ENCODE measurements at places on chromosomes 7 and 10.

GRCh38 chr7:100372256-100372655, 1.0 kb upstream of the PILRA start:
- DNase-seq: no peak

GRCh38 chr10:1485357-1485756, 252.0 kb downstream of the ADARB2 start:
- DNase-seq: no peak

DNA sequence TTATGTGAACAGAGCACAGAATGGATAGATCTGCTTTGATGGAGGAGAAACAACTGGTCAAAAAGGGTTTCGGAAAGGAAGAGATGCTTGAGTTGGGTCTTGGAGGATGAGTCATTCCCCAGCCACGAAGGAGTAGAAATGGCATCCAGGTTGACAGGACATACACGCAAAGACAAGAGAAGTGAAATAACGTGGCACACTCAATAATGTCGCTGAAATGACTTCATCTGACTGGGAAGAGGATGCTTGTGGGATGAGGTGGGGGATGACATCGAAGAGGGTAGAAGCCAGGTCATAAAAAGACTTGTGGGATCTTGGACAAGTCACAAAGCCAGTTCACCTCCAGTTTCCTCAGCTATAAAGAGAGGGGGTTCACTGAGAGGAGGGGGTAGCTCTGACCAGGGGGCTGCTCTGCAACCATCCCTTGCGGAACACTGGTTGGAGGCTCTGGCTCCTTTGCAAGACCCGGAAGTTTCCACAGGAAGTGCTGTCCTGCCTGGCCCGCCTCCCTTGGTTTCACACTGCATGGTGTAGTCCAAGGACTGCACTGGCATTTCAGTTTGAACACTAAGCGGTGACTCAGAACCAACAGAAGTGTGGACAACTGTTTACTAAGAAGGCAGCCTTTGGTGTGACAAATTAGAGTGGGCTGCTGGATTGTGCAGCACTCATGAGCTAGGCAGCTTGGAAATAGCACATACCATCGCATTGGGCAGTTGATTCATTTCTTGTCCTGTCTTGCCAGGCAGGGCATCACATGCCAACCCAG, 189.9 kb upstream of the ADO start:
- DNase-seq: no peak

- DNase-seq: no peak
Observed at GRCh38 chr10:116278846-116279245, 5.8 kb upstream of the GFRA1 start.

DNA sequence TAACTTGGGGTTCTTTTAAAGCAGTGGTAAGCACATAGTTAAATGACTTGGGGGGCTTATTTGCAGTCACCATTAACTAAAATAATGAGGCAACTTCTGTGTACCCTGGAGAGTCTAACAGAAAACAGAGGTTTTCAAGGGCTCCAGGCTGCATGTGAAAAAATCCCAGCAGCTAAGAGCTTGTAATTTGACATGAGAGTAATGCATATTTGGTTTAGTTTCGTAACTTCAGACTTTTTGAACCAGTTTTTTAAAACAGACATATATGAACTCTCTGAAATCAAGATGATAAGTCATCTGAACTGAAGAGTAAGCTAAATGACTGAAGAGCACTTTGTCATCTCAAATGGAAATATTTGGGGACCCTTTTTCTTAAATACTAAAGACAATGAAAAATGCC, 40.2 kb upstream of the IFRD1 start:
- no peak for DNase-seq

DNA sequence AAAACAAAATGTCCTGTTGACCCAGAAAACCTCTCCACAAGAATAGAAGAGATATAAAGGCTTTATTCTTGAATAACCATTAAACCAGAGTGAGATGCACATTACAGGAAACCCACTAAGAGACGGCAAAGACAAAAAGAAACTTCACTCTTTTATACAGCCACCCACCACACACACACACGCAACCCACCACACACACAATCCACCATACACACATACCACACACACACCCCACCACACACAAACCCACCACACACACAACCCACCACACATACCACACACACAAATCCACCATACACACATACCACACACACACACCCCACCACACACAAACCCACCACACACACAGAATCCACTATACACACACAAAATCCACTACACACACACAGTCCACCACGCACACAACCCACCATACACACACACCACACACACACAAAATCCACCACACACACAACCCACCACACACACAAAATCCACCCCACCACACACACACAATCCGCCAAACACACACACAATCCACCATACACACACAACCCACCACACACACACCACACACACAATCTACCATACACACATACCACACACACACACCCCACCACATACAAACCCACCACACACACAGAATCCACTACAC, 9.5 kb upstream of the REPIN1 start:
- DNase-seq: no peak

GRCh38 chr7:25954395-25954794, 197.6 kb upstream of the NFE2L3 start:
- DNase-seq: no peak

DNA sequence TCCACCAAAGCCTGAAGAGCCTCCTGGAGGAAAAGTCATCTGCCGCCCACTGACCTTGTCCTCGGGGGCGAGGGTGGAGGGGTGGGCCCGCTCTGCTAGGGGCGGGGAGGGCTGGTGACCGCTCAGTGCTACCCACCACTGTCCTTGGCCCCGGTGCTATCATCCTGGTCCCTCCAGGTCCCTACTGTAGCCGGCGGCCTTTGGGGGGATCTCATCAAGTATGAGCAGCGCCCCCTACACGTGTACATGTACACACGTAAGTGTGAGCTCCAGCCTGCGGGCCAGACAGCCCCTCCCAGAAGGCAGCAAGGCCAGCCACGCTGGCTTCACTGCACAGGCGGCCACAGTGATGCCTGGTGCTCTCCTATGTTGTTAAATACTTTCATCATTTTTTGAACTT, 19.6 kb downstream of the TTYH3 start:
- no peak for DNase-seq

GRCh38 chr7:119826547-119826946, 446.4 kb upstream of the KCND2 start:
- DNase-seq: no peak

DNA sequence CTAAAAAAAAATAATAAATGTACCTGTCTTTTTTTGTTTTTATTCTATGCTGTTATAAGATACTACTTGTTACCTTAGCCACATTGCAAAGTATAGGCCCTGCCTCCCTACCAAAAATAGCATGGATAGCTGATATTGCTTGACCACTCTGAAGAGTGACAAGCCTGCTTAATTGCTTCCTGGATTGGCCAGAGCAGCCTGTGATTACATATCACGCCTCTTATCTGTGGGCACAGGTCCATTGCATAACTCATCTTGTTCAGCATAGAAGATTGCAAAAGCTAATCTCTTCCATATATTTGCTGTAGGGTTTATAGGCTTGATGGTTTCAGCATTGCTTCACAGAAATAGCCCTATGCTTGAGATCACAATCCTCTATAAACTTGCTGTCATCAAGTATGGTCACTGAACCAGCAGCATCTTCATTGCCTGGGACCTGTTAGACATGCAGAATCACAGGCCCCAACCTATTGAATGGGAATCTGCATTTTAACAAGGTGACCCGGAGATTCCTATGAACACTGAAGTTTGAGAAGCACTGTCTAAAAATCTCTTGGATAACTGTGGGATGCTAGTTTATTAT, 280.8 kb upstream of the CDC14C start:
- DNase-seq: no peak

DNA sequence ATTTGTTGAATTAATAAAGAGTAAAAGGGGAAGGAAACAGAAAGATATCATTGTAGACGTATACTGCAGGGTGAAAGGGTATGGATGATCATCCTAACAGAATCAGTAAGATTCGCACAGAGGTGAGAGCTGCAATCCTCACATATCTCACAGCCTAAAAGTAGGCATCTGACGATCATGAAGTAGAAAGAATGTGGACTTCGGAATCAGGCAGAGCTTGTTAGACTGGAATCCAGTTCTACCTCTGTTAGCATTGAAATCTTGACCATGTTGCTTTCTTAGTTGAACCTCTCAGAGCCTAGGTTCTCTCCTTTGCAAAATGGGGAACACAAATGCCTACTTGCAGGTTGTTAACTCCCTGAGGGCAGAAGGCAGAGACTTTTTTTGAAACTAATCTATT, 320.0 kb upstream of the C7orf33 start:
- DNase-seq: no peak

DNA sequence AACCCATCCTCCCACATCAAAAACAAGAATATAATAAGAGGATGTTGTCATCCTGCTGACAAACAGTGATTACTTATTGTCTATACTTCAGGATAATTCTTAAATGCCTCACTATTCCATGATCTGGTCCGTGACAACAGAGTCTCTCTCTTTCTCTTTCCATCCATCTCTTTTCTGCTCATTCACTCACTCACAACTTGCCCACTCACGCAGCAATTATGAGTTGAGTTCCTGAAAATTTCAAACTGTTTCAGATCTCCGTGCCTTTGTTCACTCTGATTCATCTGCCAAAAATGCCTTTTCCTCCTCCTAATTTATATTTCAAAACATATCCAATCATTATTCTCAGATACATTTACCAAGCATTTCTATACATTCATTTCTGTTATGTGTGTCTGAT, 1.4 kb downstream of the OR6B1 start:
- no peak for DNase-seq
